ENCODE measurements at places on chromosomes 7 and 10.

DNA sequence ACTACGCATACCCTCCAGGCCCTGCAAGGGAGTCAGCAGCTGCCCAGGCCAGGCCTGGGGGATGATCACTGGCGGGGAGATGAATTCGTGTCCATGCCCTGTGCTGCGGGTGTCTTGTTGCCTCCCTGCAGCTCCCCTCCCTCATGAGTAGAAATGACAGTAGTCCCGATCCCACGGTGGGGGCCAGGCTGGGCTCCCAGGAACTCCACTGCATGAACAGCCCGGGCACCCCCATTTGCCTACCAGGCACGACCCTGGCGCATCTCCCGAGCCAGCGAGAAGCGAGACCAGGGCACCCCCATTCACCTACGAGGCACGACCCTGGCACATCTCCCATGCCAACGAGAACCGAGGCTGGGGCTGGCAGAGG, 246.5 kb downstream of the ELFN1 start:
- peak; percentile 36 for DNase-seq

DNA sequence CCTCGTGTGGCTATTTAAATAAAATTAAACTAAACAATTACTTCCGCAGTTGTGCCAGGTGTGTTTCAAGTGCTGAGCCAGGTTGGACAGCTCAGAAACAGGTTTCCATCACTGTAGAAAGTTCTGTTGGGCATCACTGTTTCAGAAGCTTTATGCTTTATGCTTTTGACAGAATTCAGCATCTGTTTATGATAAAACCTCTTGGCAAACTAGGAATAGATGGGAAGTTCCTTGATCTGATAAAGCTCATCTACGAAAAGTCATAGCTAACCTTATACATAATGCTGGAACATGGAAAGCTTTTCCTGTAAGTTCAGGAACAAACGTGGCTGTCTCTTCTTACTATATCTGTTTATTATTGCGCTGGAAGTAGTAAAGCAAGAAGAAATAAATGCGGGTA, 143.4 kb downstream of the DOCK1 start:
- no peak for DNase-seq

GRCh38 chr7:127536741-127537140, 48.7 kb downstream of the GCC1 start:
- DNase-seq, result no peak

DNA sequence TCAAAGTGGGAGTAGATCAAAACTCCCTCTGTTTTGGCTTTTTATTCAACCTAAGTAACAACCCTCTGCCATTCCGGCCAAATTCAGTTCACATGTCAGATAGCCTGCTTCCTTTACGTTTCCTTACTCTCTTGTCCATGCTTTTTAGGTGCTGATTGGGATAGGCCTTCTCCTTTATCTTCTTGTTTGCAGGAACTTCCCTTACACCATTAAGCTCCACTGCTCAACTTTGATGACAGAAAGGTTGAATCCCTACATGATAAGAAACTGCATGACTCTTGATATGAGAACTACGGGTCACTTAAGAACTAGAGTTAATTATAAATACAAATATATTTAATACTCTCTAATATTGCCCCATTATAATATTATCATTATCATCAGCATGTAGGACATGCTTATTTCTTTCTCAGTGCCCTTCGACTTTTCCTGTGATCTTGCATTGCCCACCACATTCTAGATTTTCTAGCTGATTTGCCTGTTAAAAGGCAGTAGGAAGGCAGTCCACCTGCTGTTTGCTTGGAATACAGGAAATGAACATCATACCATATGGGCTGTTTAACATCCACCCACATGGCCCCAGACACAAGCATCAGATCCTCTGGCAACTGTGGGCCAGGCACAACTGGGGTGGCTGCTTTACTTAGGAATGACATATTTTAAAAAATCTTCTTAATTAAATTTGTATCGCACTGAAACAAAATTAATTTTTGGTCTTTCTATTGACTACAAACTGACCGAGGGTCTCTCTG, 59.7 kb upstream of the CCDC6 start:
- DNase-seq, result no peak

DNA sequence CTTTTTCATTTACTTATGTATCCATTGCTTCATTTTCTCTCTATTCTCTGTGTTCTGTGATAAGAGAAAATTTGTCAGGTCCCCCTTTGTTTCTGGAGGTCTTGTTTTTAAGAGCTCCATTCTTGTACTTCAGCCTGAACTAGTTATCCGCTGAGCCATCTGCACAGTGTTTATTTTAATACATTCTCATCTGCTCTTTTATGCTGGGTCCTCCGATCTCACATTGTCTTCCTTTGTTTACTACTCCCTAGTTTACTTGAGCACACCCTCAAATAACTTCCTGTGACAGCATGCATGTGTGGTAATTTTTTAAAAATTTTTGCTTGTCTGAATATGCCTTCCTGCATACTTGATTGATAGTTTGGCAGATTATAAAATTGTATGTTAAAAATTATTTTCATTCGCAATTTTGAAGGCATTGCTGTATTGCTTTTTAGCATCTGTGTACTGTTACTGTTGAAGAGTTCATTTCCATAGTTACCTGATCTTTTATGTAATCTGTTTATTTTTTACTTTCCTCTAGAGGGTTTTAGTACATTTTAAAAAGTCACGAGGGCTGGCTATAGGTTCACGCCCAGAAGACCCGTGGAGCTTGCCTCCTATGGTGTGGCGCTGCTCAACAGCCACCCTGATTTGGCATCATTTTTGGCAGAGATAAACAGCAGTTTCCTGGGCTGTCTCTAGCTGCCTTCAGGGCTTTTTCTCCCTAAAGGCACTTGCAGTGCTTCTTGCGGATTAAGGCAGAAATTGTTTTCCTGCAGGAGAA, 31.9 kb downstream of the RSBN1L start:
- DNase-seq, result no peak

DNA sequence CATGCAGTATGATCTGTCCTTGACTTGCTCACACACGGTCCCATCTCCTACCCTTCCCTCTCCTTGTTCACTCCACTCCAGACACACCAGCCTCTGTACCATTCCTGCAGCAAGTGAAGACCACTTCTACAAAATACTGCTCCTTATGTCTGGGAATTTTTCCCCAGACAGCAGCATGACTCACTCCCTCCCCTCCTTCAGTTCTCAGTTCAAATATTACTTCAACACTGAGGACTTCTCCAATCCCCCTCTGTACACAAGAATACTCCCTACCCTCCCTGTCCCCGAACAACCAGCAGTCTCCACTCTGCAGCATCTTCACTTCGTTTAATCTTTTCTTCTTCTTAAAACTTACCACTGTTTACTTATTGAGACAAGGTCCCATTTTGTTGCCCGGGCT, 474.0 kb downstream of the GPAM start:
- DNase-seq, result no peak

DNA sequence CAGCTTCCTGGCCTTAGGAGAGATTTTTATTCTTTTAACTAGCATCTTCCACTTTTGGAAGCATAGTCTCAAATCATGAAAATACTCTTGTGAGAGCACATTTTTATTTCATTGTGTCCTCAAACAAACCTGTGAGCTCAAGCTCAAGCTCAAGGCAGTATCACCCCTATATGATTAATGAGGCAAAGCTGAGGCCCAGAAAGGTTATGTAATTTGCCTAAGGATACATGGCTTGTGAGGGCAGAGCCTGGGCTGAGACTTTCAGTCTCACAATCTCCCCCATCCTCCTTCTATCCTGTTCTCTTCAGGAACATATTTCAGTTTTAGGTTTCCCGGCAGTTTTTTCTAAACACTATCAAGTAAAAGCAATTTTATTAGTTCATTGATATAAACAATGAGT, 359.5 kb downstream of the PTEN start:
- DNase-seq, result no peak

DNA sequence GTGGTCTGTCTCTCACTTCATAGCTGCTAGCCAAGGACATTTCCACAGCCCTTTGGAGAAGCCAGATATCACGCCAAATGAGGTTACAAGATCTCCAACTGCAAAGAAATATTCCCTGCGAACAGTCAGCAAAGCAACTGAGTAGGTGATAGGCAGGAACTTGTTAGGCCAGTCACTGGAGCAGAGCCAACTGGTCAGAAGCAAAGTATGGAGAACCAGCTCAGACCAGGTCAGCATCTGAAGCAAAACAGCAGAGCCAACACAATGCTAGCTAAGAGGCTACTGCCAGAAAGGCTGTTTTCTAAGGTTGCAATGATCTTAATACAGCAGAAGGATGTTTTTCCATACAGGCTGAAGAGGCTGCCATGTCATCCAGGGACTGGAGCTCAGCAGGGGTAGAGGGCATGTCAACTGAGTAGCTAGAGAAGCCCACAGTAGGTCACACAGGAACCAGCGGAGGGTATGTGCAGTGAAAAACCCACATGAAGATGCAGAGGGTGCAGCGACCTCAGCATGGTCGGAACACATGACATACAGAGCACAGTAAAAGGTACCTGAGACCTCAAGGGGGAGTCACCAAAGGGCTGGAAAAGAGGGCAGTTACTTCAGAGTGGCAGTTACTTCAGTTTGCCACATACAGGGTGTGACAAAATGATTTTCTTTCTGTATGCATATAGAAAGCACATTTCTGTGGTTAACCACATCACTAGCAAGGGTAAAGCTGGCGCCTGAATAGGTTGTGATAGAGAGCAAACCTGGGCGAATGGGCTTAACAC, 8.9 kb downstream of the SEC31B start:
- DNase-seq, result no peak

DNA sequence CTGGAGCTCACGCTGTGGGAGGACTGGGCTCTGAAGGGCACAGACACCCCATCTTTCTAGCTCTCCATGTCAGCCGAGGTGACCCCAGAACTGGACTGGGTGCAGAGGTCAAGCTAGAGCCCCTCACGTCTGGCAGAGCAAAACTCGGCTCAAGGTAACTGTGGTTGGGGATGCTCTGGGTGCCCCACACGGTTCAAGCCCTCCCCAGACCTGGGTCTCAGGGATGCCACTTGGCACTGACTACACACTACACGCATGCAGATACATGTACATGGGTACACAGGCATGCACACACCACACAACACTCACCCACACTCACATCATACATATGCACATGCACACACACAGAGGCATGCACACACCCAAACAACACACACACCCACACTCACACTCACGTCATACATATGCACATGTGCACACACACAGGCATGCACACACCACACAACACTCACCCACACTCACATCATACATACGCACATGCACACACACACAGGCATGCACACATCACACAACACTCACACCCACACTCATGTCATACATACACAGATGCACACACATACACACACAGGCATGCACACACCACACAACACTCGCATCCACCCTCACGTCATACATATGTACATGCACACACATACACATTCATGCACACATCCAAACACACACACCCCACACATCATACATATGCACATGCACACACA, 219.3 kb downstream of the DNAJB6 start:
- no peak for DNase-seq

GRCh38 chr10:100934084-100934659, 21.4 kb downstream of the SLF2 start:
- no peak for DNase-seq

DNA sequence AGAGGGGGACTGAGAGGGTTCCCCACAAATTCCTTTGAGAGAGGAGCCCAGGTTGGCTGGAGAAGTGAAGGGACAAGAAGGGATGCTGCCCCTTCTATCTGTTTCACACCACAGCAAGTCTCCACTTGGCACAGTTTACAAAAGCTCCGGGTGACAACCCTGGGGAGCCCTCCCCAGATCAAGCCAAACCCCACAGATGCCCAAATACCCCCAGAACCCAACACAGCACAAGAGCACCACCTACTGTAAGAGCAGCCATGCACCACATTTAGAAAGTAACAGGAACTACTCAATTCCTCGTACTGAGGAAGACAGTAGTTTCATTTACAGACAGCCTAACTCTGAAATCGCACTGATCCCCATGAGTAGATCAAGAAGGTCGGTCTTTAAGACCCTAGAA, 67.8 kb upstream of the ATP6V0A4 start:
- no peak for DNase-seq

- DNase-seq, result no peak
Observed at GRCh38 chr10:104456802-104457542, 103.3 kb downstream of the CFAP58 start.

- DNase-seq, result no peak
Observed at GRCh38 chr7:26789481-26790184, 74.8 kb downstream of the SKAP2 start.

GRCh38 chr7:99504281-99504602, 220 bp upstream of the ZKSCAN5 start:
- no peak for DNase-seq

GRCh38 chr7:139131601-139132041, 22.1 kb upstream of the ZC3HAV1 start:
- no peak for DNase-seq

- DNase-seq, result peak; percentile 39
Observed at GRCh38 chr7:105003275-105003674, 10.7 kb upstream of the KMT2E start.

GRCh38 chr7:66213637-66214036, 8.5 kb downstream of the TPST1 start:
- no peak for DNase-seq

GRCh38 chr10:12615296-12616220, 266.2 kb downstream of the CAMK1D start:
- DNase-seq, result no peak

DNA sequence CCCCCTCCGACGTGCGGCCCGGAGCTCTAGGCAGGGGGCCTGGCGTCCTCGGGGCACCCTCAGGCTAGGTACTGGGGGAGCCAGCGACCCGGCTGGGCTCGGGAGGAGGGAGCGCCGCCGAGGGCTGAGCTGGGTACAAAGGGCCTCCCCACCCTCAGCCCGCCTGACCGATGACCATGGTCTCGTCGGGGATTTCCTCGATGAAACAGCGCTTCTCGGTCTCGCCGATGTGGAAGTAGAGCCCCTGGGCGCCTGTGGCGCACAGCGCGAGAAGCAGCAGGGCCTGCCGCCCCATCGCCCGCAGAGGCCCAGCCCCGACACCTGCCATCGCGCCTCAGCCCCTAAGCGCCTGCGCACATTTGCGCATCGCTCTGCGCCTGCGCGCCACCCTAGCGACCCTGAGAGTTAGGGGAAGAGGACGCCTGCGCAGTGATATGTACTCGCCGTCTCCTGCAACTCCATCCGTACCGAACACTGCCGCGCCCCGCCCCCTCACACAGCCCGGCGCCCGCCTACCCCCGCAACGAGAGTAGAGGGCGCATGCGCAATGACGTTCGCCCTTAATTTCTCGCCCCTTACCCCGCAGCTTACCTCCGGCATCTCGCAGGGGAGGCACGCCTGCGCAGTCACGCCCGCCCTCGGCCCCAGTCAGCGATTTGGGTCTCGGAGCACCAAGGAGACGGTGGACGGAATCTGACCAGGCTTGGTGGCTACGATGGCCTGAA, at the start of gene TMED4:
Gene TMED4 (minus strand): TSS at position 353 of the 725 bp plus-strand sequence. CDS start 25 bp downstream, at position 328.
- peak; percentile 100 for DNase-seq

GRCh38 chr7:101018271-101019167, 1.4 kb upstream of the MUC17 start:
- peak; percentile 36 for DNase-seq
